ENCODE measurements at places on chromosomes 5 and 9.

DNA sequence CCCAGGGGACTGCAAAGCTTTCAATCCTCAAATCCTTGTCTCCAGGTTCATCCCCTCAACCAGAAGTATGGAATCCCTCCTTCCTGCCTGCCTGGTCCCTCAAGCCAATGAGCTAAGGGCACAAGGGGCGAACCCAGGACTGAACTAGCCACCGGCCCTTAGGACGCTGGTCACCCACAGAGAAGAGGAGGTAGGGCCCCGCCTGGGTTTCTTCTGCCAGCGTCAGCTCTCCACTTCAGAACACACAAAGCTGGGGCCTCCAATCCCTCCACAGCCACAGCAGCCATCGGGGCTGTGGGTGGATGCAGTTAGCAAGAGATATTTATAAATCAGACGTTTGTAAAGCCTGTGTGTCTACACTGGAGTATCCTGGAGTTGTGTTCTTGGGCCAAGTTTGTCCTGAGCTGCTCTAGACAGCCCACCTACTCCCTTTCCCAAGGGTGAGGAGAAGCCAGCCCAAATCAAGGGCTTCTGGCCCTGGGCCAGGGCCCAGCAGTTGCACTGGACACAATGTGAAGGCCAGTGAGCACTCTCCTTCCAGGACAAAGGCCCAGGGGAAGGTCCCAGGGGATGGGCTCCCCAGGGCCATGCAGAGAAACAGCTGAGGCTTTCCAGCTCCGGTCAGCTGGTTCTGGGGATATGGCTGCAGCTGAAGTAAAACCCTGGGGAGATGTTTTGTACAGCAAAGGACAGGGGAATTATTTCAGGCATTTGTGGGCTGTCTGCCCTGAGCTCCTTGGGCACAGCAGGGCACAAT lies 18.9 kb downstream of the AMBP start:
- DNase-seq, result no peak
- H3K36me3 ChIP-seq, result peaks cover 4% of the 10 kb centered on the region
- H3K4me3 ChIP-seq, result no peak overlapping the region
- no peak overlapping the region for H3K27ac ChIP-seq

GRCh38 chr5:95923918-95924544 lies 37.6 kb downstream of the ELL2 start:
- no peak overlapping the region for H3K4me3 ChIP-seq
- no peaks in the 10 kb centered on the region for H3K27me3 ChIP-seq
- H3K4me1 ChIP-seq, result peaks cover 22% of the 10 kb centered on the region
- peak overlapping the region; percentile 71 for H3K27ac ChIP-seq
- no peak for DNase-seq

GRCh38 chr9:130995086-130996011 lies 13.6 kb upstream of the LAMC3 start:
- DNase-seq, result peak; percentile 56
- H3K36me3 ChIP-seq, result no peaks in the 10 kb centered on the region
- peaks cover 10% of the 10 kb centered on the region for H3K4me1 ChIP-seq
- H3K27me3 ChIP-seq, result peaks cover 19% of the 10 kb centered on the region
- no peak overlapping the region for H3K27ac ChIP-seq

DNA sequence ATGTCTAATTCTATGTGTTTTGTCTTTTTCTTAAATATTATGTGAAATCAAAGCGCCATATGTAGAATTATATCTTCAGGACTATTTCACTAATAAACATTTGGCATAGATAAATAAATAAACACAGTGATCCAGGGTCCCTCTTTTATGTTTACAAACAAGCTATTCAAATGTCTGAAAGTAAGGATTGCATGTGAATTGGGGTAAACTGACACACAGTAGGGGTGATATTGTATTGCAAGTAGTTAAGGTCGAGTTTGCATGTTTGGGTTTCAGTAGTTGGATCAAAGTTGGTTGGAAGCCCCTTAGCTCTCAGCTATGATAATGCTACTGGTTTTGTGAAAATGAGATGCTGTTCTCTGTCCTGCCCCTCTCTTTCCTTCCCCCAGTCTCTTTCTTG lies 11.4 kb downstream of the ISL1 start:
- H3K27ac ChIP-seq, result no peak overlapping the region
- H3K36me3 ChIP-seq, result no peaks in the 10 kb centered on the region
- H3K4me1 ChIP-seq, result no peaks in the 10 kb centered on the region
- no peak for DNase-seq

DNA sequence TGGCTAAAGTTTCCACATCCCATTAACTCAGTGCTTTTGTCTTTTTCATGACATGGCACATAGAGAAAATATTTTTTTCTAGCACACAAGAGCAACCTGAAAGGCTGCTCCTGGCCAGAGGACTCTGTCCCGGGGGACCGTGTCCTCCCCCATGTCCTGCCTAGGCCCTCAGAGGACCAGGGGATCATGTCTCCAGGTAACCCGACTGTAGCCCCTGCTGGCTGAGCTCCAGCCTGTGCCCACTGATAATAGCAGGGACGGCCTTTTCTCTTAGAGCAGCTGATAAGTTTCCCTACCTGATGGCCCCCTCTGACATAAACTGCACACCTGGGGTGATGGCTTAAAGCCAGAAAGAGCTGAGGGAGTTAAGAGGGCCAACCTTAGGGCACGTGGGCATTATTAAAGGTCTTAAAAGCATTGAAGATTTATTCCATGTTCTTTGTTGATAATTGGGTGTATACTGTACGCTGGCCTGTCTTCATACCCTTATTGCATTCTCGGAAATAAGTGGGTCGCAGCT lies 5.9 kb downstream of the HDHD3 start:
- peaks cover 11% of the 10 kb centered on the region for H3K27me3 ChIP-seq
- peaks cover 12% of the 10 kb centered on the region for H3K36me3 ChIP-seq
- no peaks in the 10 kb centered on the region for H3K4me1 ChIP-seq
- DNase-seq, result no peak
- H3K4me3 ChIP-seq, result no peak overlapping the region

DNA sequence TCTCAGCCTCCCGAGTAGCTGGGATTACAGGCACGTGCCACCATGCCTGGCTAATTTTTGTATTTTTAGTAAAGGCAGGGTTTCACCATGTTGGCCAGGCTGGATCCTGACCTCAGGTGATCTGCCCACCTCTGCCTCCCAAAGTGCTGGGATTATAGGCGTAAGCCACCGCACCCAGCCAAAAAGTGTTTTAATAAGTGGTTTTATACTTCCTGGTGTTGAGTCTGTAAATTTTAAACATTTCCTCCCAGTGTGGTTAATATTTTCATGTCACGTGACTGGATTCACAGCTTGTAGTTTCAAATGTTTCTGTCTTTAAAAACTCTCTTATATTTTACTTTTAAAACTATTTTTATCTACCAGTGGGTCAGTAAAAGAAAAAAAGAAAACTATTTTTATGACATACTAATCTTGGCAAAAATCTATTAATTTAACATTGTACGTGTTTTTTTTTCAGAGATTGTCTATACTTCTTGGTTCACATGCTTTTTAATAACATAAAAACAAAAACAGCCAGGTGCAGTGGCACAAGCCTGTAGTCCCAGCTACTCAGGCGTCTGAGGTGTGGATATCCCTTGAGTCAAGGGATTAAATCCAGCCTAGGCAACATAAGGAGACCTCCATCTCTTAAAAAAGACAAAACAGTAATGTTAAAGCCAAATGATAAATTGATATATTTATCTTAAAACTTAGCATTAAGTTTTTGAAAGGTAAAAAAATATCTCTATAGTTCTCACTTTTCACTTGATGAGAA lies 117.1 kb downstream of the DMXL1 start:
- H3K36me3 ChIP-seq, result peaks cover 2% of the 10 kb centered on the region
- H3K4me3 ChIP-seq, result no peak overlapping the region
- no peak overlapping the region for H3K27ac ChIP-seq
